Cardiac fibroblast (primary cell): ENCODE measurements at places on chromosomes 7 and 10.

- DNase-seq = peak; percentile 64
These were observed 15.5 kb downstream of the STX1A start for GRCh38 chr7:73703757-73704639.

- no peak for DNase-seq
These were observed 10.3 kb downstream of the PRF1 start for GRCh38 chr10:70592186-70592735.

GRCh38 chr7:20199015-20199737 lies 18.0 kb downstream of the MACC1 start:
- DNase-seq = peak; percentile 79

- no peak for DNase-seq
These were observed 6.8 kb upstream of the ANKRD22 start for GRCh38 chr10:88858491-88858890.

- DNase-seq = no peak
These were observed 28.5 kb downstream of the CUX1 start for GRCh38 chr7:101845974-101846373.

DNA sequence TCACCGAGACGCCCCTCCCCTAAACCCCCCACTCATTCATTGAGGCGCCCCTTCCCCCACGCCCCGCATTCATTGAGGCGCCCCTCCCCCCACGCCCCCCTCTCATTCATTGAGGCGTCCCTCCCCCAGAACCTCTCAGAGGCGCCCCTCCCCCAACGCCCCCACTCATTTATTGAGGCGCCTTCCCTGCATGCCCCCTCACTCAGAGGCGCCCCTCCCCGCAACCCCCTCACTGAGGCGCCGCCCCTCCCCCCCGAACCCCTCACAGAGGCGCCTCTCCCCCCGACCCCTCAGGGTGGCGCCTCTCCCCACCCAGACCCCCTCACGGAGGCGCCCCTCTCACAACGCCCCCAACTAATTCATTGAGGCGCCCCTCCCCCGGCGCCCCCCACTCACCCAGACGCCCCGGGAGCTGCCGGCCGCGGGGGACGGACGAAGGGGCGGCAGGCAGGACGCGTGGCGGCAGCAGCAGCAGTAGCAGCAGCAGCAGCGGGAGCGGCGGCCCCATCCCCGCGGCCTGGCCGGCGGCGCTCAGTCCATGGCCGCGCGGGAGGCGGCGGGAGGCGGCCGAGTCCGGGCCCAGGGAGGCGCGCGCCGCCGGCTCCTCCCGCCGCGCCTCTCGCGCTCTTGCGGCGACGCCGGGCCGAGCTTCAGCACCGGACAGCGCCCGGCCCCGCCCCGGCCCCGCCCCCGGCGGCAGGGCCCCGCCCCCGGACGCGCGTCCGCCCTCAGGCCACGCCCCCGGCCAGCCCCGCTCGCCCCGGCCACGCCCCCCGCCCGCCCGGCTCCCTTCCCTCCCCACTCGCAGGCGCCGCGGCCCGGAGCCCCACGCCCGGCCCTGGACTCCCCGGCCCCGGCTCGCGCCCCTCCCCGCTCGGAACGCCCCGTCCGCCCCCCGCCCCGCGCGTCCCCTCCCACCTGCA lies at the start of gene PTPRN2:
TSS of gene PTPRN2 (minus strand) at position 662 of the 923 bp plus-strand sequence.
- peak; percentile 76 for DNase-seq

GRCh38 chr7:35727571-35727970 lies 32.6 kb upstream of the HERPUD2 start:
- peak; percentile 76 for DNase-seq

DNA sequence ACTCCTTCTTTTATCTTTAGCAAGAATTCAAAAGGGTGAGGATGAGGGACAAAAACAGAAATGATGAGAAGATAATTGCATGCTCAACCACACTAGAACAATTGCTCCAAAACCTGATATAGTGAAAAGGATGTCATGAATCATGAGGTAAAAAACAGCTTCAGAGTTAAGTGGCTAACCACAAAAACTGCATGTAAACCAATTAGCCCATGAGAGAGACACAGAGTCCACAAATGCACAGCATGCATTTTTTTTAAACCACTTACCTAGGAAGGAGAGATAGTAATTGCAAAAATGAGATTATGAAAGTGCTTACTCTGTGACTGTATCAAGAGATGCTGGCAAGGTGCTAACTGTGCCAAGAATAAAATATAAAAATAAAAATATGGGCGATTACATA lies 132.9 kb downstream of the MBL2 start:
- no peak for DNase-seq

DNA sequence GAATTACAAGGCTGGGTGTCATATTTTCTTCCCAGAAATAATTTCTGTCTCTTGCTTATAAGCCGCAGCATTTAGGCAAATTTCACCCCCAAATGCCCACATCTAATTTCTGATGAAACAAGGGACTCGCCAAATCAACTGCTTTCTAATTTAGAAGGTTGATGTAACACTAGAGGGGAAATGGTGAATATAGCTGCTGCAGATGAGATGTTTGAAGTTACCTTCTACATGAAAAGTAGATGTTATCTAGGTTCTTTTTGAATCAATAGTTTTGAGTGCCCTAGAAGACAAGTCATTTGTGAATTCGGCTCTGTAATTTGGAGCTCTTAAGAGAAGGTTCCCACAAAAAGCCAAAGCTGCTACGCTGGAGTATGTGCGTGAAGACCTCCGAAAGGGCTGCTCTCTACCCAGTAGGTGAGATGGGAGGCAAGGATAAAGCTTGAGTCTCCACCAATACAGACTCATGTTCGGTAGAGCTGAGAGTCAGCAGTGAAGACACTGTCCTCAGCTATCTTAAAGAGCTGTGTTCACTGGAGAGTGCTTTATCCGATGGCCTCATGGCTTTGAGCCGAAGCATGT lies 99.5 kb downstream of the FANK1 start:
- DNase-seq = no peak

DNA sequence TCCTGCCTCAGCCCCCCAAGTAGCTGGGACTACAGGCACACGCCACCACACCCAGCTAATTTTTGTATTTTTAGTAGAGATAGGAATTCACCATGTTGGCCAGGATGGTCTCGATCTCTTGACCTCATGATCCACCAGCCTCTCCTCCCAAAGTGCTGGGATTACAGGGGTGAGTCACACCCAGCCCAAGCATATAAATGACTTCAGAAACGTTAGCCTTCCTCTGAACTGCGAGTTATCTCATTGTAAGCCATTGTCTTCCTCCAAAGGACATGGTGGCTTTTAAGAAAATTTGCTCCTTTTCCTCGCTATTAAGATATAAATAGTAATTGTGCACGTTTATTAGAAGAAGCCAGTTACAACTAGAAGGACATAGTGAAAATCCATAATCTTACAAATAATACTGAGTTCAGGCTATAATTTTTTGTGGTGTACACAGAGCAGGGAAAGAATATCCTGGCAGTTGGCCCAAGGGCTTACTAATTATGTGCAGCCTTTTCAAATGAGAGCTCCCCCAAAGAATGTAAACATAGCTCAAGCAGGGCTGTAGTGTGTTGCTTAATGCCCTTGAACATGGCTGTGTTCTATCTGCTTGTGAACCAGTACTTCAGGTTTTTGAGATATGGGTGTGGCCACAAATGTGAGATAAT lies 495.8 kb downstream of the PARD3 start:
- peak; percentile 88 for DNase-seq

DNA sequence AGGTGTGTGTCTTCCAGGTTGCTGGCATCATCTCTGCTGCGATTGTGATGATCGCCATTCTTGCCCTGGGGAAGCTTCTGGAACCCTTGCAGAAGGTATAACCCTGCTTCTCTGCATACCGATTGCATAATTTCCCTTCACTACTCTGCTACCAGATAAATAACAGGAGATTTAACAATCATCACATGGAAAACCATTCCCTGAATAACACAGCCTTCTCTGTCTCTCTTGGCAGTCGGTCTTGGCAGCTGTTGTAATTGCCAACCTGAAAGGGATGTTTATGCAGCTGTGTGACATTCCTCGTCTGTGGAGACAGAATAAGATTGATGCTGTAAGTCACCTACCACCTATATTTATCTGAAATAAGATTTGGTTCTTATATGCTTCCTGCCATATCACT lies 33.8 kb downstream of the SLC26A4 start:
- DNase-seq = peak; percentile 59

- DNase-seq = no peak
These were observed 11.8 kb downstream of the CEP41 start for GRCh38 chr7:130429019-130429418.

DNA sequence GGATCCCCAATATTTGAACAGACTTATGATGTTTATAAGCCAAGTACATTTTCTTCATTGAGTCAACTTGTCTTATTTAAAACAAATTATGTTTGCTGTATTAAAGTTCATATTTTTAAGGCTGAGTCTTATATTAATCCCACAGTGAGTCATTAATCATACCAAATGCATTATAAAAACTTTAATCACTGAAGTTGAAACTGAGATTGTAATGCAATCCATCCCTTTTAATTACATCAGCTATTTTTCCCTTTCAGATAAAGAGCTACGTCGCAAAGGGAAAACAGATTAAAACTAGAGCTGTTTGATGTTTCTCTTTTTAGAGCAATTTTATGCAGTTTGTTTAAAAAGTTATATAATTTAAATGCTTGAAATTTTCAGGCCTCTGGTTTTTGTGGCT lies 183.0 kb downstream of the ARID5B start:
- DNase-seq = peak; percentile 62

- peak; percentile 36 for DNase-seq
These were observed 674 bp upstream of the OSBPL3 start for GRCh38 chr7:24980534-24981170.

DNA sequence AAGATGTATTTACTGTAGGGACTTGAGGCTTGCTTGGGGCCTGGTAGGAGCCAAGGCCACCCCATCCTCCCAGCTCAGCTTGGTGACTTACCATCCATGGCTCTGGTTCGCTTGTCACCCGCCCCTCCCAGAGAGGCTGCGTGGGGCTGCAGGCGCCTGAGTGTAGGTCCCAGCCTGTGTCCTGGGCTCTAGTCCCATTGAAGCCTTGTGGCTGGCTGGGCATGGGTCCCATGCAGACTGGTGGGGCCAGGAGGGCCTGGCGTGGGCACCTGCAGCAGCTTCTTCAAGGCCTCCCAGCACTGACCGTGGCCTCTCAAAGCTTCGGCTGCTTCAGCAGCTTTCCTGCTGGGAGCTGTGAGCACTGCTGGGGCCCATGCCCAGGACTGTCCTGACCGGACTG lies 118.1 kb downstream of the INPP5A start:
- no peak for DNase-seq

- DNase-seq = no peak
These were observed 188.8 kb upstream of the TCF7L2 start for GRCh38 chr10:112761256-112761655.

- peak; percentile 84 for DNase-seq
These were observed 227.8 kb upstream of the BMPER start for GRCh38 chr7:33677556-33677955.

GRCh38 chr10:131901181-131901829 lies 497 bp downstream of the PPP2R2D start:
- DNase-seq = peak; percentile 37

DNA sequence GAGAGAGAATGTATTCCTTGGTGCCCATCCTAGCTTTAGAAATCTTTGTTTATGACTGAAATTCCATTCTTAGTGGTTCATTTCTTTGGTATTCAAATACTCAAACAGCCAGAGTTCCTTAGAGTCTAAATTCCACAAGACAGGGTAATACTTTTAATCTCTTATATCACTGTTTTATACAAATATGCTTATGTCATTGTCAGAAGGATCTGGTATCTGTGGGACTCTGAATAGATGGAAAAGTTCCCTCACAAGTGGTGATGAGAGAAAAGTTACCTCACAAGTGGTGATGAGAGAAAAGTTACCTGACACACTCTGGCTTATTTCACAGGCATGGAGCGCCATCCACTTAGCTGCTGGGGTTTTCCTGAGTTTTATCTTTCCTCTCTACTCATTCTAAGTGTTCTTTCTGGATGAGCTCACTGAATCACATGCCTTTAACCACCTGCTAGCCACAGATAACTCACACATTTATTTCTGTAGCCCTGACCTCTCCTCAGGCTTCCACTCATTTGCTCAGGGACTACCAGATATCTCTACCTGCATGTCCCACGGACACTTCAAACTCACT lies 784.0 kb downstream of the SUGCT start:
- DNase-seq = peak; percentile 82

DNA sequence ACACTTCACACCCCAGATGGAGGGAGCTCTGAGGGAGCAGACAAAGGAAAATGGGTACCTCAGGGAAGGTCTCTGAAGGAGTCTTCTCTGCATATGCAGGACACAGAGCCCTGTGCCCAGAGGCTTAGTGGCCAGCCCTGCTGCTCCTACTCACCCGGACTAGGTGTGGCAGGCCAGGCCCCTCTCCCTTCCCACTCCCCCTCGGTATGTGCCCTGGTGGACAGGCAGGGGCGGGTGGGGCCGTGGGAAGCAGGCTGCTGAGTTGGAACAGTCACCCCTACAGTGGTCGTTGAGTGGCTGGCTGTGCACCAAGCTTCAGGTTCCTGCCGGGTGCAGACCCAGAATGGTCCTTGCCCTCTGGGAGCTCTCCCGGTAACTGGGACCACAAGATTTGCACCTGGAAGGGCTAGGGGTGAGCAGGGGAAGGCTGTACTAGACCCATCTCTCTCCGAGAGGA lies 68.6 kb downstream of the ZMIZ1 start:
- no peak for DNase-seq

DNA sequence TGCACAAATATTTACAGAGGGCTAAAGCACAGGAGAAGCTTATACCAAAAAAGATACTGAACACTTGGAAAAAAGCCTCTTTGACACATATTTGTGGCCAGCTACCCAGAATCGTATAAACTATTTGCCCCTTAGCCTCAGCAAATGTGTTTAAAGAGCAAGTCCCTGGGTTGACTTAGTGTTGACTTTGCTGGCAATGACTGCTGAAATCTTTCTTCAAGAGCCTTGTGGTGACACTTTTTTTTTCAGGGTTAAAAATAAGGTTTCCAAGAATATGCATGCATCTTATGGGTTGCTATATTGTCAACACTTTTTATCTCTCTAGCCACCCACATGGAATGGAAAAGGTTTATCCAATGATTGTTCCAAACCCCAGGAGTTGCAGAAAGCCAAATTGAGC lies 14.9 kb upstream of the PLEKHS1 start:
- DNase-seq = peak; percentile 67

GRCh38 chr10:108445746-108446145 lies 1281.2 kb upstream of the SORCS1 start:
- DNase-seq = no peak
